NCI-H2107 (cell line): ENCODE measurements at places on chromosomes 6 and 20.

DNA sequence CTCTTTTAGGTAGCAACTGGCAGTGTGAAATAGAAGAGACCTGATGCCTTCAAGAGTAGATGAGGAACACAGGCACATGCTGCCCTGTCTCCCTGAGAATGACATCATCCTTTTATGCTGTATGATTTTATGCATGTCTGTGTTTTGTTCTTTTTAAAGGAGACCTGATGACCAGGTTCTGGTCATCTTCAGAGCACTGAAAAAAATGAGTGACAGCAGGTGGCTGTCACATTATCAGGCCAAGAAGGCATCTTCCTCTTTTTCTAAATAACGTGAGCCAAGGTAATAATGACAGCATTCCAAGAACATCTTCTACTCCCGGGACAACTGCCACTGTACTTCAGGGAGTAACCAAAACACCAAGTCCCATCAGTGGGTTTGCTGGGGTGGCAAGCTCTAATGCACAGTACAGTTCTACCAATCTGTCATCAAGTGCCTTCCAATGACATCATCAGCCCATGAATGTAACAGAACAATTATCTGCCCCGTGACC lies 28.9 kb downstream of the CNKSR3 start:
- DNase-seq: no peak

- no peak for DNase-seq
These were observed 714.8 kb downstream of the EPM2A start for GRCh38 chr6:145020543-145020942.

DNA sequence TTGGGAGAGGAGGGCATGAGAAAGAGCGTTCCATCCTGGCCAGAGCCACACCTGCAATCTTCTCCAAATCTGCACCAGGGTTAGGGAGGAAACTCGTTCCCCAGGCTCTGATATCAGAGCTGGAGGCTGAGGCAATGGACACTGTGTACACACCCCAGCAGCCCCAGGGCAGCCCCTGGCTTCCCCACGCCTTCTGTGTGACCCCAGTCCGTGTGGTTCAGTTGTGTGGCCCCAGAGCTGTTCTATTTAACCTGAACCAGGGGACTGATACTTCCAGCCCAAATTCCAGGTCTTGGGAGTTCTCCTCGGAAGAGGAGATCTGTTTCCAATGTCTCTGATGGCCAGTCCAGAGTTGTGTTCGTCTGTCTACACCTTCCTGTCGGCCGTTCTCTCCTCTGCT lies 242.6 kb upstream of the EXOC2 start:
- DNase-seq: no peak

DNA sequence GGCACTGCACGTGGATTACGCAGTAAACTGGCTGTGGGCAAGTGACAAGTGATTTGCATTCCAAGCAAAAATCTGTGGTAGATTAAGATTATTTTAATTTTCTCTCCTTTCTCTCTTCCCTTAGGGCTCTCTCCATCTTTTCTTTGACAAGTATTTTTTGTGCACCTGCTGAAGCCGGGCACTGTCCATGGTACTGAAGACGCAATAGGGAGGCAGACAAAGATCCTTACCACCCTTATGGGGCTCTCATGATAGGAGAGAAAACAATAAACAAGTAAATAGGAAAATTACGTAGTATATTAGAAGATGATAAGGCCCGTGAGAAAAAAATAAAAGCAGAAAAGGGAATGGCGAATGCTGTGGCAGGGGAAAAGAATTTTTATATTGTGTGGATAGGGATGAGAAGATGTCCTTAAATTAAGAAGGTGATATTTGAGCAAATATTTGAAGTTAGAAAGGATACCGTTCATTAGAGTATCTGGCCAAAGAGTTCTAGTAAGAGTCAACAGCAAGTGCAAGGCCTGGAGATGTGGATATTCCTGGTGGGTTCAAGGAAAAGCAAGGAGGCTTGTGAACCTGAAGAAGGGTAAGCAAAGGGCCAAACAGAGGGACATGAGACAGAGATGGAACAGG lies 146.0 kb downstream of the LAMP5 start:
- DNase-seq: no peak

GRCh38 chr20:1758765-1759164 lies 101.2 kb upstream of the SIRPG start:
- DNase-seq: no peak

DNA sequence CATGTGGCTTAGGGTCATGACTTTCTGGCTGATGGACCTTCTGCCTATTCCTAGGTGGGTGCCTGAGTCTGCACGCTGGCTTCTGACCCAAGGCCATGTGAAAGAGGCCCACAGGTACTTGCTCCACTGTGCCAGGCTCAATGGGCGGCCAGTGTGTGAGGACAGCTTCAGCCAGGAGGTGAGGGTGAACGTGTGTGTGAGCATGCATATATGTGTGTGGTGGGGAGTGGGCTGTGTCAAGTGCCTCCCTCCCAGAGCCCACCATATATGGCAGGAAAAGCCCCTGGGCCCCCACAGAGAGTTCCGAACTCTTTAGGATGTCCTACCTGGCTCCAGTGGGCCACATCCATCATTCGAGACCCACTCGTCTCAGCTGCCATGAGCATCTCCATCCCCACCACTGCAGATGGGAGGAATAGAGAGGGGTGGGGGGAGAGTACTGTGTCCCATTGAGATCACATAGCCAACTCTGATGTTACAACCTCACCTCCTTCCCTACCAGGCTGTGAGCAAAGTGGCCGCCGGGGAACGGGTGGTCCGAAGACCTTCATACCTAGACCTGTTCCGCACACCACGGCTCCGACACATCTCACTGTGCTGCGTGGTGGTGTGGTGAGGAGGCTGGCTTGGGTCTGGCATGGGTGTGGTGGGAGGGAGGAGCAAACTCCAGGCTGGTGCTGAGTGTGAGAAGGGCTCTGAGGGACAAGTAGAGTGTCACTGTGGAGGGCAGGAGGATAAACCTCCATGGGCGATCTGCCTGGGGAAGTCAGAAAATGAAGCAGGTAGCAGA lies 3.2 kb downstream of the SLC22A7 start:
- no peak for DNase-seq

DNA sequence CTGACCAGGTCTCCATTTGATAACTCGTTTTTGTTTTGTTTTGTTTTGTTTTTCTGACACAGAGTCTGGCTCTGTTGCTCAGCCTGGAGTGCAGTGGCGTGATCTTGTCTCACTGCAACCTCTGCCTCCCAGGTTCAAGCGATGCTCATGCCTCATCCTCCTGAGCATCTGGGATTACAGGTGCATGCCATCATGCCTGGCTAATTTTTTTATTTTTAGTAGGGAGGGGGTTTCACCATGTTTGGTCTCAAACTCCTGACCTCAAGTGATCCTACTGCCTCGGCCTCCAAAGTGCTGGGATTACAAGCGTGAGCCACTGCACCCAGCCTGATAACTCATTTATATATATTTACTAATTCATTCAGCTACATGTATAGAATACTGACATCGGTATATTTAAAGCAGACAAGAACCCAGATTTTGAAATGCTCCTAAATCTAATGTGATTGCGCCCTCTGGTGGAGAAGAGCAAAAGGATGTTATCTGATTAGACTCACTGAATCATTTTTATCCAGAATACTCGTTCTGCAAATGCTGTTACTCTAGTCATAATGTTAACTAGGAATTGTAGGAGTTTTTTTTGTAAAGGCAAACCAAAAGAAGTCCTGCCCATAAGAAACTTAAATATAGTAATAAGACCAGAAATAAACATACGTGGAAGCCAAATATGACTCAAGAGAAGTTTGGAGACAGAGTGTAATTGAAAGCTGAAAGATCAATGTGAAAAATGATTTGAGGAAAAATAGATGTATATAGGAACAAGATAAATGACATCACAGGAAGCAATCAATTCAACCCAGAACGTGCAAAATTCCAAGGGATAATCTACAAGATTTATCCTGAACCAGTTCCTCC lies 5.3 kb upstream of the COL12A1 start:
- peak; percentile 13 for DNase-seq

- no peak for DNase-seq
These were observed 654 bp downstream of the TBC1D7 start for GRCh38 chr6:13327691-13328075.

GRCh38 chr6:79425589-79426311 lies 111.5 kb downstream of the LCA5 start:
- no peak for DNase-seq

DNA sequence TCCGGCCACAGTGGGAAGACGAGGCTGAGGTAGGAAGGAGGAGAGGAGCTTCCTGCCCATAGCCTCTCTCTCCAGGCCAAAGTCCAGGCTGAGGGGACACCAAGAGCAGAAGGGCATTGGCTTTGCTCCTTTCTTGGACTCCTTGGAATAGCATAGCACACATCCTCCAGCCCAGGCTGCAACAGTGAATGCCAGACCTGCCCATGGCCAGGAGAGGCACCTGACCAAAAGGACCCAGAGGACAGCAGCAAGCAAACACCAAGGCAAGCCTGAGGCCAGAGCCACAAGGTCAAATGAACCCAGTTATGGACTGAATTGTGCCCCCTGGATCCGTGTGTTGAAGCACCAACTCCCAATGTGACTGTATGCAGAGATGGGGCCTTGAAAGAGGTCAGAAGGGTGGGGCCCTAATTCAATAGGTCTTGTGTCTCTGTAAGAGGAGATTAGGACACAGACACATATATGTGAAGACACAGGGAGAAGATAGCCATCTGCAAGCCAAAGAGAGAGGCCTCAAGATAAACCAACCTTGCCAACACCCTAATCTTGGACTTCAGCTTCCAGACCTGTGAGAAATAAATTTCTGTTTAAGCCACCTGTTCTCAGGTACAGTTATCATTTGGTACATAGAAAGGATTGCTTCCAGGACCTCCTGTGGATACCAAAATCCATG lies 126.5 kb upstream of the NXT1 start:
- DNase-seq: no peak

DNA sequence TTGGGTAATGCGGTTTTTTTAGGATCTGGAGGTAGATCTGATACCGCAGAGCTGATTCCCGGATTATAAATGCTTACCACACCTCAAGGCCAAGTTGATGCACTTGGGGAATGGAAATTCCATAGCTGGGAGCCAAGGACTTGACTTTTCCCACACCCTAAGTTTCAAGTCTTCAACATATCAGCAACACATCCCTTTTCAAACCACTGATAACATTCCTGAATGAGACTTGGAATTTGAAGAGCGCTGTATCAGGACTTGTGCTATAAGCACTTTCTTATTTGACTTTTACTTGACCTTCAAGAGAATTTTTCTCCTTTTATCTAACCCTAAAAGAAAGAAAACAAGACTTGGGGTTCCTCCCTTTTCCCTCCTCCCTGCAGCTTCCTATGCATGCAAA lies 90.6 kb upstream of the NAA20 start:
- no peak for DNase-seq

DNA sequence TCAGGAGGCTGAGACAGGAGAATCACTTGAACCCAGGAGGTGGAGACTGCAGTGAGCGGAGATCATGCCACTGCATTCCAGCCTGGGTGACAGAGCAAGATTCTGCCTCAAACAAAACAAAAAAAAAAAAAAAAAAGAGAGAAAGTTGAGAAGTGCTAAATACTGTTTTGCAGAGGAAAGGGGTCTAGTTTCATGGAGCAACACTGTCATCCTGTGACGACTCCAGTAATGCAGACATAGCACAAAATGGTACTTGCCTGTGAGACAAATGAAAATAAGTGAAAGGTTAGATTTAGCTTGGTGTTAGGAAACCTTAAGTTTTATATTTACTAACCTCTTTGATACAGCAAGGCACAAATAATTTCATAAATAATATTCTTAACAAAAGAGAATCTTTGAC lies 29.7 kb downstream of the CEP162 start:
- DNase-seq: no peak

GRCh38 chr6:113120582-113121285 lies 736.4 kb upstream of the MARCKS start:
- DNase-seq: no peak

DNA sequence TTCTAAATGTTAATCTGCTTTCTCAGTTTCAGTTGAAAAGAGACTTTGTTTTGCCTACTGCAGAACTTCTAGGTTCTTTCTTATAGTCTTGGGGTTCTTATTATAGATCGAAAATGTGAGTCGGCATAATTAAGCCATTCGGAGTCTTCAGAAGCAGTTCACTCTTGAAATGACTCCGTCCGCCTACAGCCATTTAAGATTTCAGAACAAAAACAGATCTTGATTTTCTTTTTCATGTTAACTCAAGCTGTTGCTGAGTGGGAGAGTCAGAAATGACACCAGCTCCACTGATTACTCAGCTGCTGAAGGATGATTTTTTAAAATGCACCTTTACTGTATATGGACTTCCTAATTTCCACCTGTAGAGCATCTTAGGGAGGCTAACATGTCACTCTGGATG lies 15.9 kb downstream of the PRDM1 start:
- DNase-seq: no peak

GRCh38 chr6:7176208-7176607 lies 68.4 kb downstream of the RREB1 start:
- no peak for DNase-seq

DNA sequence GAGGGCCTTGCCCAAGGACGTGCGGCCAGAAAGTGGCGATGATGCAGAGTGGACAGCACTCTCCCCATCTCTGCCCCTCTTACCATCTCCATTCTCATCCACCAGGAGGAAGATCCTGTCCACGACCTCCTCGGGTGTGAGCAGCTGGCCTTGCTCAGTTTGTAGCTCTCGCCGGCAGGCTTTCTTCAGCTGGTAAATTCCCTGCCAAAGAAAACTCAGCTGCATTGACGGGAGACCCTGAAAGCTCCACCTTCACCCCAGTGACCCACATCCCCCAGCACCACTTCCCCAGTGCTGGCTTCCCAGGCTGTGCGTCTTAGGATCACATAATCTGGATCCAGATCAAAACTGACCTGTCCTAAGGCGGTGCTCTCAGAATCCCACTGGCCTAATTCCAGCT lies 9.2 kb downstream of the GUCA1B start:
- no peak for DNase-seq

GRCh38 chr6:105744815-105745214 lies 341.3 kb upstream of the PRDM1 start:
- DNase-seq: no peak

GRCh38 chr6:85747666-85748065 lies 105.0 kb upstream of the SYNCRIP start:
- DNase-seq: no peak

- DNase-seq: no peak
These were observed 44.0 kb downstream of the SIM1 start for GRCh38 chr6:100420711-100421110.

- no peak for DNase-seq
These were observed 2.8 kb upstream of the NEU1 start for GRCh38 chr6:31865205-31866118.

DNA sequence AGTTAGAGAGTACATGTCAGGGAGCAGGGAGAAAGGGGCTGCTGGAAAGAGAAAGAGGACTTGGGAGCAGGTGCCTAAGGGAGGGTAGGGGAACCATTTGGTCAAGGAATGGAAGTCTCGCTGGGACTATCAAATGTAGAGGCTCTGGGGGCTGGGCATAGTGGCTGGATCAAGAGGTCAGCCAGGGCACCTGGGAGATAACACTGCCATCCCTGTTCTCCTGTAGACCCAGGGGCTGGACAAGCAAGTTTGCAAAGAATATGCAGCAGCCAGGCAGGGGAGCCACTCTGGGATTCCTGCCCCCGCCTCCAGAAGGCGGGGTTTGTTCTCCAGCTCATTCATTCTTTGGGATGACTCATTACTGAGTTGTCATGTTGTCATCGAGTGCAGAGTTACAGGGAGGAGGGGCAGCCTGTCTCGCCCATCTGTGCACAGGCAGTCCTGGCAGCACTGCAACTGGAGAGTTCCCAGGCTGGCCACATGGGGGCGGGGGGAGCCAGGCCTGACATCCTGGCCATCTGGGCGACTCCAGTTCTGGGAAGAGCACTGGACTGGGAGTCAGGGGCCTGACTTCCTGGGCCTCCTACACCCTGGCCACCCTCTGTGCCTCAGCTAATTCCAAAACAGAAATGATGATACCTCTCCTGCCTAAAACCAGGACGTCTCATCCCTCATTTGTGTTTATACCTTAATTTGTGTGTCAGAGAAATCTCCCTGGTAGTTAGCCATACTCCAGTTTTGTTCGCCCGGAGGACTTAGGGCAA lies 28.2 kb upstream of the ZFAND3 start:
- peak; percentile 41 for DNase-seq
